ENCODE measurements at places on chromosomes 4 and X. TPM values are rescaled to one million over a fixed set of nuclear protein-coding genes. Genes with fewer than 3 reads are reported as not detected.
A peak's percentile ranks its signal among the peaks of the same experiment; 100 is the strongest.

PNMA6A gene
- total RNA-seq, result 14.0 TPM

RNF175 gene
- 2.1 TPM for total RNA-seq

GRCh38 chrX:7219153-7219705, 71.3 kb upstream of the PUDP start:
- DNase-seq, result peak; percentile 12

- no peak for DNase-seq
Measured at GRCh38 chr4:174517502-174518445, 4.5 kb downstream of the HPGD start.

FNIP2 gene
- 53.2 TPM for total RNA-seq

GRCh38 chrX:30156880-30157560, 58.3 kb upstream of the MAGEB2 start:
- DNase-seq, result no peak

DNA sequence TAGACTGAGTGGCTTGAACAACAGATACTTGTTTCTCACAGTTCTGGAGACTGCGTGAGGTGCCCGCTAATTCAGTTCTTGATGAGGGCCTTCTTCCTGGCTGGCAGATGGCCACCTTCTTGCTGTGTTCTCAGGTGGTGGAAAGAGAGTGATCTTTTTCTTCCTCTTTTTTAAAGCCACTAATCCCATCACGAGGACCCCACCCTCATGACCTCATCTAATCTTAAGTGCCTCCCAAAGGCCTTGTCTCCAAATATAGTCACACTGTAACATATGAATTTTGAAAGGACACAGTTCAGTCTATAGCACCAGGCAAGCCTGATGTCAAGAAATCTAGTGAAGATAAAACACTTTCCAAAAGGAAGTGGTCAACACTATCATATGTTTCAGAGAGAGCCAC, 12.4 kb downstream of the VAMP7 start:
- DNase-seq, result no peak

XAGE1A gene
- not detected for total RNA-seq

GRCh38 chrX:69556060-69557011, 52.2 kb downstream of the NALF2 start:
- DNase-seq, result no peak

- DNase-seq, result no peak
Measured at GRCh38 chr4:181909368-181909767, 333.8 kb upstream of the TENM3 start.

- DNase-seq, result no peak
Measured at GRCh38 chr4:64969081-64969480, 559.8 kb upstream of the TECRL start.

GRCh38 chr4:8182858-8183725, 16.0 kb upstream of the SH3TC1 start:
- no peak for DNase-seq
